AG09319 (cell line): ENCODE measurements at places on chromosomes 11 and 22.
A peak's percentile ranks its signal among the peaks of the same experiment; 100 is the strongest.

GRCh38 chr11:116132273-116132978 lies 628.2 kb upstream of the CADM1 start:
- no peak for DNase-seq

- no peak for DNase-seq
Observed at GRCh38 chr11:9089636-9090035, 1.8 kb downstream of the SCUBE2 start.

GRCh38 chr11:96147186-96147585 lies 195.8 kb downstream of the MAML2 start:
- no peak for DNase-seq

GRCh38 chr11:95327273-95327948 lies 96.4 kb upstream of the SESN3 start:
- DNase-seq = no peak

DNA sequence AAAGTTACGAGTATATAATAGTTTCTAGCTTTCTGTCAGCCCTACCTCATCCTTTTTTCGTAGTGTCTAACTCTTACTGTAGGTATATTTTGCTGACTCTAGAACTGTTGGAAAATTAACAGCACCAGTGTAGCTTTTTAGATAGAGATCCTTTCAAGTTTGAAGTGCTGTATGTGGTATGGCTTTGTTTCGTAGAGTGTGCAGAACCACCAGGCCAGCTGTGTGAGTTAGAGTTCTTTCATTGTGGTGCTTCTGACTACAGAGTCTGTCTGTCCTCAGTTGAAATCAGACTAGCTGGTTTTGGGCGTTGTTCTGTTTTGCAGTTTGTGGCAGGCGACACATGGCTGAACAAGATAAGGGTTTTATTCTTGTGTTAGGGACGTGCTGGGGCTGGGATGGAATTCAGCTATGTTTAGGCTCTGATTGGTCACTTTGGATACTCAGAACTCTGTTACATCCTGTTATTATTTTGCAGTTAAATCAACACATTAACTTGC lies 3.2 kb downstream of the ARHGEF12 start:
- no peak for DNase-seq

DNA sequence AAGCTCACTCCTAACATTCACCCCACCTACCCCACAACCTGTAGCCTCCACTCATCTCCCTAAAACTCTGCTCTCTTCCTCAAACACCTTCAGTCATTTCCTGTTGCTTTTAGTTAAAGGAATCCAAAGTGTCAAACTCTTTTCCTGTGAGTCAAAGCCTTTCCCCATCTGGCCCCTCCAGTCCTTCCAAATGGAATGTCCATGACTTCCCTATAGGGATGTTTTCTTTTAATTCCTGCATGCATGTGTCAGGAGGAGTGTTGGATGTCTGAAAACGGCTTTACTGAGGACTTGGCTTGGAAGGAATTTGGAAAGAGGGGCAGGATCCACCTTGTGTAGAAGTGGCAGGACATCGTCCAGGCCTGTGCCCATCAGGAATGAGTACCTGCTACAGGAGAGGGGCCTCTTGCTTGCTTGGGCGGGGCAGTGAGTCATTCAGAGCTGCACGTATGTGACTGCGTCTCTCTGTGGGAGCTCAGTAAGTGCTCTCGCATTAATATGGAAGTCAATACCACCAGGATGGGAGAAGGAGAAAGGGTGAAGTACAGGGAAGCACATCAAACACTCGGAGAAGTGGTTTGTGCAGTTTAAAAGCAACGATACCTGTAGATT lies 491.9 kb downstream of the OPCML start:
- DNase-seq = no peak

- DNase-seq = no peak
Observed at GRCh38 chr11:14327116-14327515, 31.9 kb downstream of the RRAS2 start.

- no peak for DNase-seq
Observed at GRCh38 chr11:25758145-25758661, 573.7 kb upstream of the ANO3 start.

- no peak for DNase-seq
Observed at GRCh38 chr11:33941637-33942160, 49.8 kb upstream of the LMO2 start.

DNA sequence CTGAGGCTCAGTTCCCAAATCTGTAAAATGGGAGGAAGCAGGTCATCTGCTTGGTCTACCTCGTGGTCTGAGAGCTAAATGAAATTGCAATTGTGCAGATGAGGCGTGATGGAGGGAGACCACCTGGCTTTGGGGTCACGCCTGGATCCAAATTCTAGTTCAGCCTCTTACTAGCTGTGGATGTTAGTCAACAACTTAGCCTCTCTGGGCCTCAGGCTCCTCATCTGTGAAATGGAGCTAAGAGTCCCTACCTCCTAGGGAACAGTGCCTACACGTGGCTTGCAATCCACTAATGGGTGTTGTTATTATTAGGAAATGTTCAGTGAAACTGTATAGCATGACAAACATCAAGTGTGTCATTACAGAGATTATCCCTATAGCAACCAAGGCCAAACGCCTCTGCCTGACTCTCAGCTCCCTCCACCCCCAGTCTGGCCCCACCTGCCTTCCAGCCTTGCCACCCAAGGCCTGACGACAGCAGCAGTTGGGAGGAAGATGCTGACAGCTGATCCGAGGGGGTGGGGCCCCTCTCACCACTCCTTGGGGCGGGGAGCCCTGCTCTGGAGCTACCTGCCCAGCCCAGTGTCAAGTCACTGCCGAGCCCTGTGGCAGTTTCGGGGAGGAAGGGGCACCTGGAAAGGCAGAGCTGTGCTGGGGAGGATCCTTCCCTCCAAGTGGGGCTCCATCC lies 1.7 kb upstream of the RHOD start:
- peak; percentile 48 for DNase-seq

GRCh38 chr11:73752216-73752867 lies 8.5 kb downstream of the RAB6A start:
- no peak for DNase-seq

DNA sequence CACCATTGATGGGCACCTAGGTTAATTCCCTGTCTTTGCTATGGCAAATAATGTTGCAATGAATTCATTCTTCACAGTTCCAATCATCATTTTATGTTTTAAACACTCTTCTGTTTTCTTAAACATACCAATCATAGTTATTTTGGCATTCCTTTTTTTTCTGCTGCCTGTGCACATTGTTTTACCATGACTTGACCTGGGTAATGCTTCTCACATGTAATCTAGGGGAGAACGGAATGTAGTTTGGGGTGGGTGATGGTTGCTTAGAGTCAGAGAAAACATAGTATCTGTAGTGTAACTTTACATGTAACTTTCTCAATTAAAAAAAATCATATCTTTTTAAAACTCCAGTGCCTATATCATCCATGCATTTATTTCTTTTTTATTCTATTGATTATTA lies 1945.3 kb upstream of the RAG2 start:
- DNase-seq = peak; percentile 38
